Activated CD8-positive, alpha-beta T cell treated with anti-CD3 and anti-CD28 coated beads for 36 hours (primary cell): ENCODE measurements at places on chromosomes 3 and 15. TPM values are rescaled to one million over a fixed set of nuclear protein-coding genes. Genes with fewer than 3 reads are reported as not detected.

The CCR8 gene
- 0.34 TPM for total RNA-seq

GRCh38 chr3:146966124-146966523, 361.0 kb upstream of the PLSCR5 start:
- H3K27me3 ChIP-seq, result no peaks in the 10 kb centered on the region
- H3K4me1 ChIP-seq, result no peaks in the 10 kb centered on the region
- no peak overlapping the region for H3K4me3 ChIP-seq
- DNase-seq, result no peak
- no peaks in the 10 kb centered on the region for H3K36me3 ChIP-seq

DNA sequence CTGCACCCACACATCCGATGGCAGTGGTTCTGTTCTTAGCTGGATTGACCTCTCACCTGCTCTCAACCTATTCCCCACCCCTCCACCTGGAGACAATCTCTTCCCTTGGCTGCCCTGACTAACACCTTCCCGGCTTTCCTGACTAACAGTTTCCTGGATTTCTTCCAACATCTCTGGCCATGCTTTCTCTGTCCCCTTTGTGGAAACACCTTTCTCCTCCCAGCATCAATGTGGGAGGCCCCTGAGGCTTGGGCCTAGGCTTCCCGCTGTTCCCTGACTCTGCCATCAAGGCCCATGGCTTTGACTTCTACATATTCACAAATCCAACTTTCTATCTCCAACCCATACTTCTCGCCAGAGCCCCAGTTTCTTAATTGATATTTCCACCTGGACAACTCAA, 142.8 kb upstream of the ATP2B2 start:
- no peaks in the 10 kb centered on the region for H3K36me3 ChIP-seq
- no peaks in the 10 kb centered on the region for H3K4me1 ChIP-seq
- H3K27ac ChIP-seq, result no peak overlapping the region
- DNase-seq, result no peak
- no peak overlapping the region for H3K4me3 ChIP-seq

- DNase-seq, result no peak
- H3K27me3 ChIP-seq, result no peaks in the 10 kb centered on the region
- H3K36me3 ChIP-seq, result peaks cover 31% of the 10 kb centered on the region
- H3K4me3 ChIP-seq, result no peak overlapping the region
- peaks cover 5% of the 10 kb centered on the region for H3K4me1 ChIP-seq
- no peak overlapping the region for H3K27ac ChIP-seq
Observed at GRCh38 chr3:15010664-15011063, 54.5 kb downstream of the MRPS25 start.

The CCR2 gene
- total RNA-seq, result 0.83 TPM

GRCh38 chr3:40055361-40055760, 246.0 kb downstream of the MYRIP start:
- no peak for DNase-seq
- peaks cover 5% of the 10 kb centered on the region for H3K27me3 ChIP-seq
- H3K36me3 ChIP-seq, result no peaks in the 10 kb centered on the region
- no peaks in the 10 kb centered on the region for H3K4me1 ChIP-seq

The CEMIP gene
- not detected for total RNA-seq
